ENCODE measurements at places on chromosomes 6 and 20.
A peak's percentile ranks its signal among the peaks of the same experiment; 100 is the strongest.

DNA sequence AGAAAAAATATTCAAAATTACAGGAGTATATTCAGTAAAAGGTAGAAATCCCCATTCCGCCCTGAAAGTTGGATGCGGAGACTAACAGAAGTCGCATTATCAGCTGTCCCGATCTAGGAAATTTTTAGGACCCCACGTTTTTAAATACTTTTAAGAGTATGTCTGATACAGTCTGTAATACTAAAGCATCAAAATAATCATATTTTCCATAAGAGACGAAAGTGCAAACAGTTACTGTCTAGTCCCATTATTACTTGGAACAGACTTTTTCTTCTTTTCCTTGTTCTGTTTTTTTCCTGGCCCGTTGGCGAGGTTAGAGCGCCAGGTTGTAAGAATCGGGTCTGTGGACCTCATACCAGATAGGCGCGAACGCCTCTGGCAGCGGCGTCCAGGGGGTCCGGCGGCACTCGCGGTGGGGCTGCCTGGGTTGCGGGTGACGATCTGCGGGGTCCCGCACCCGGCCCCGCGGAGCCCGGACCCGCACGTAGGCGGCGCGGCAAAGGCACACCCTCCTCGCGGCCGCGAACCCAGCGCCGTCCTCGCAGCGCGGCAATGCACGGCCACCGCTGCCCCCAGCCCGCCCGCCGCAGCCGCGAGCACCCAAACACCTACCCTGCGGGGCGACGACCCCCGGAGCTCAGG lies 460 bp downstream of the PLAGL1 start:
- DNase-seq: no peak

- DNase-seq: no peak
Observed at GRCh38 chr20:51661609-51662178, 106.5 kb downstream of the ATP9A start.

- DNase-seq: no peak
Observed at GRCh38 chr6:23350752-23351453, 775.1 kb upstream of the NRSN1 start.

GRCh38 chr6:159985296-159985945 lies 16.5 kb downstream of the IGF2R start:
- DNase-seq: no peak

DNA sequence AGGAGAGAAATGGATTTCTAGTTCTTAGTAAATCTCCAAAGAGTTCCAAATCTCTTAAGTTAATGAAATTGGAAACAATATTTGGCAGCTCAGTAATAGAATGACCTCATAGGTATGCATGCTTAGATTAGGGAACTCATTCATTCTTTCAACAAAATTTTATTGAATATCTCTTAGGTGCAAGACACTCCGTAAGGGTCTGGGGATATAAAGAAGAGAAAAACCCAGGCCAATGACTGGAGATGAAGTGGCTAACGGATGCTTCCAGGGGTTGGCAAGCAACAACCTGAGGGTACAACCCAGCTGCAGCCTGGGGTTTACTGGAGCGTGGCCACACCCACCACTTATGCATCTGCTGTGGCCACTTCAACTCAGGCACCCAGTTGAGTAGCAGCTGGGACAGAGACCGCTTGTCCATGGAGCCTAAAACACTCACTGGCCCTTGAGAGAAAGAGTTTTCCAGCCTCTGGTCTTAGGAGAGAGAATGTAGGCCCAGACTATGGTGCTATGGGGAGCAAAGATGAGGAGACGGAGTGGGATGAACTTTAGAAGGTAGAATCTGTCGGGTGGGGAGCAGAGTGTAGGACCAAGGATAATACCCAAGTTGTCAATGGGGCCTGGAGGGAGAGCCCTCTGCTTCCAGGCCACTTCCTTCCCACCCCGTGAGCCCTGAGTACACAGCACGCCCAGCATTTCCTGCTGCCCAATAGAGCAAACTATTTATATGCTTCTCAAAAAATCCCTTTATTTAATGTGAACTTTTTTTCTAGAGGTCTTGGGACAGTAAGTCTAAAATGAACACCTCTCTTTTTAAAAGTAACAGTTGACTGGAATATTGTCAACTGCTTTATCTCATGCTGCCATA lies 46.8 kb upstream of the PXDC1 start:
- no peak for DNase-seq

GRCh38 chr20:2261629-2262028 lies 34.2 kb upstream of the TGM3 start:
- no peak for DNase-seq

GRCh38 chr20:5888041-5888440 lies 62.3 kb downstream of the TRMT6 start:
- no peak for DNase-seq

DNA sequence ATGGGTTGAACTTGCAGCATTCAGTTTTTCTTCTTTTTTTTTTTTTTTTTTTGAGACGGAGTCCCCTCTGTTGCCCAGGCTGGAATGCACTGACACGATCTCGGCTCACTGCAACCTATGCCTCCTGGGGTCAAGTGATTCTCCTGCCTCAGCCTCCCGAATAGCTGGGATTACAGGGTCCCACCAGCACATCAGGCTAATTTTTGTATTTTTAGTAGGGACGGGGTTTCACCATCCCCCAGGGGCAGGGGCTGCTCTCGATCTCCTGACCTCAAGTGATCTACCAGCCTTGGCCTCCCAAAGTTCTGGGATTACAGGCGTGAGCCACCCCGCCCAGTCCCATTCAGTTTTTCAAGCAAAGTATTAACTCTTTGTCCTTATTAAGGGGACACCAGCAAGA lies 117.6 kb upstream of the PRSS16 start:
- no peak for DNase-seq

DNA sequence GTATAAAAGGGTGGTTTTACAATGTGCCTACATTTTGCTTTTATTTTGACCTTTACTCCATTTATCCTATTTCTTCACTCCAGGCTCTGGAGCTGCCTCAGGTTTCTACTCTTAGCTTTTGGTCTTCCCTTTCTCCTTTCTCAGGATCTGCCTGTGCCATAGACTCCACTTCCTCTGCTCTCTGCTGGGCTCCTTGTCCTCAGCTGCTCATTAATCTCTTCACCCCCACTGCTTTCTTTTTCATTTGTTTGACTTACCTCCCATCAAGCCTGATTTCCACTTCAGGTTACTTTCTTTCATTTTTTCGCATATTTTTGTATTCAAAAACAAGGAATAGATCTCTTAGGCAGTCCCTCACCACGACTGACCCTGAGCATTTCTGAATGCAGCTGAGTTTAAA lies 106.8 kb downstream of the COL19A1 start:
- DNase-seq: no peak

- no peak for DNase-seq
Observed at GRCh38 chr6:18495236-18495635, 108.1 kb downstream of the RNF144B start.

DNA sequence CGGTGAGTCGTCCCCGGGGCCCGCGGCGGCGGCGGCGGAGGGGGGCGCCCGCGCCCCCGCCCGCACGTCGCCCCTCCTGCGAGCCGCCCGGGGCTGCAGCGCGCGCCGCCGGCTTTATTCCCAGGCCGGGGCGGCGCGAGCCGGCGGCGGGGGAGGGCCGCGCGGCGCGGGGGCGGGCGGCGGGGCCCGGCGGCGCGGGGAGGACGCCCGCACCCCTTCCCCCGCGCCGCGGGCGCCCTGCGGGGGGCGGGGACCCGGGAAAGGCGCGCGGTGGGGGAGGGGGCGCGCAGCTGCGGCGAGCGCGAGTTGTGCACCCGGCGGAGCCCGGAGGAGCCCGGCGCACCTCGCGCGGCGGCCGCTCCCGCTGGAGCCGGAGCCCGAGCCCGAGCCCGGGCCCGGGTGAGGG lies 646 bp downstream of the HMGA1 start:
- no peak for DNase-seq

DNA sequence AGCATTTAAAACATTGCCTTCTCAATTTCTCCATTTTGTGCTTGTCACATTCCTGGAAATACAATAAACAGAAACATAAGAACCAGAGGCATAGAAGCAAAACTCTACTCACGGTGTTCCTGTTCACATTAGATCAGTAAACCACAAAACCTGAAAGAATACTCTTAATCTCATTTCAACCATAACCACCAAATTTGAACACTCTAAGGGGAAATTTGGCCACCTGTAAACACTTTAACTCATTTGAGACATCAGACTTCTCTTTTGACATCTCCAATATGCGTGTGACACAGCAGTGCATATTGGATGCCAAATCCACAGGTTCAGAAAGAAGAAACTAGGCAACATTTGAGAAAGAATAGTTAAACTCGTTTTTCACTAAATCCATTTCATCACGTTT lies 153.8 kb upstream of the IRAK1BP1 start:
- DNase-seq: no peak

DNA sequence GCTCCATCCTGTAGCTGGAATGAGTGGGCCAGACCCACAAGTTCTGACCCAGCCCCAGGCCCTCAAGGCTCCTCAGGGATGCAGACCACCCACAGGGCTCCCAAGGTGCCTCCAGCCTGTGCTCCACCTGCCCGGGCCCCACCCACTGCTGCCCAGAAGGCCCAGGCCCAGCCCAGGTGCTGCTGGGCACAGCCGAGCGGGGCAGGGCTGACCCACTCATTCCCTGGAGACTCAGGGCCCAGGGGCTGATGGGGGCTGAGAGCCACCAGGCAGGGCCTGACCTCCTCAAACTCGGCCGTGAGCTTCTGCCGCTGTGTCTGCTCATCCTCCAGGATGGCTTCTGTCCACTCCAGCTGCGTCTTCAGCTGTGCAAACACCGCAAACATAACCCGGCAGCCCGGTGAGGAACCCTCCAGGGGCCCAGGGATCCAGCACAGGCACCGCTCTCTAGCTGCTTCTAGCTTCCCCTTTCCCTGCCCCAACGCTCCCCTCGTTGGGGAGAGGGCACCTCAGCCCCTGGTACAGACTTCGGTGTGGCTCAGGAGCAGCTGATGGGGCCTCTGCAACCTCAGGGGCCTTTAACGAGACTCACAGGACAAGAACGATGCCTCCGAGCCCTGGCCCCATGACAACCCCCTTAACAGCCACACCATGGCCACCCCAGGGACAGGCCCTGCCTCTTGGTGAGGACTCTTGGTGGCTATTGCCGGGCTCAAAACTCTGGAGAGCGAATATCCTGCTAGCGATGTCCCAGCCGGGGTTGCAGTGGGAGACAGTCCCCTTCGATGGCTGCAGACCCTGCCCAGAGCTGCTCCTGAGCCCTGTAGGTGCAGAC lies 46.0 kb downstream of the DSTN start:
- no peak for DNase-seq

GRCh38 chr20:21548390-21549035 lies 34.6 kb upstream of the NKX2-2 start:
- DNase-seq: no peak

DNA sequence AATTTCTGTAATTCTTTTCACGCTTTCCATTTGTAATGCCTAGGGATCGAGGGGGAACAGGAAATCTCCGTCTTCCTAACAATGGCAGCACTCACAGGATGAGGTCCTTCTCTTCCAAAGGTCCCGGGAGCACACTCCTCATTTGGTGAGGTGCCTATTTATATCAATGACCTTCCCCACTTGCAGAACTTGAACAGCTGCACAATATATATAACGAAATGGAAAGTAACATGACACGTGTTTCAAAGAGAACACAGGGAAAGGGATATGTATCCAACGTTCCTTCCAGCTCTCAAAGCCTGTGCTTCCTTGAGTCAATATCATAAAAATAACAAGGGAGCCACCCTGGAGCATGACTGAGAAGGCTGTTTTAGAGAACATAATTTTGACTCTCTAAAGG lies 78.6 kb upstream of the RBM24 start:
- DNase-seq: no peak

GRCh38 chr6:142420802-142421201 lies 119.0 kb downstream of the ADGRG6 start:
- DNase-seq: no peak

- DNase-seq: peak; percentile 43
Observed at GRCh38 chr20:33443006-33443511, 504 bp downstream of the SNTA1 start.

DNA sequence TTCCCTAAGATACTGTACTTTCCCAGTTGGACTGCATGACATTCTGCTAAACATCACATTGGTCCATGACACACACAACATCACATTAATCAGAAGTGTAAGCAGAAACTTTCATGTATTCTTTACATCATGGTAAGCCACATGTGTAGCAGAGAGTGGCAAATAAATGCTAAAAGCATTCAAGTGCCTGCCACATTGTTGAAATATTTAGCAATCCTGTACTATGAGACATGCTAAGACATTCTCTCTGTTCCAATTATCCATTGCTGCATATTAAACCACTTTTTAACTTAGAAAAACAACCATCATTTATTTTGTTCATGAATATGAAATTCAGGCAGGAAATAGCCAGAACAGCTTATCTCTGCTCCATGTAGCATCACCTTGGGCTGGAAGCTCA lies 207.7 kb upstream of the GJE1 start:
- no peak for DNase-seq

DNA sequence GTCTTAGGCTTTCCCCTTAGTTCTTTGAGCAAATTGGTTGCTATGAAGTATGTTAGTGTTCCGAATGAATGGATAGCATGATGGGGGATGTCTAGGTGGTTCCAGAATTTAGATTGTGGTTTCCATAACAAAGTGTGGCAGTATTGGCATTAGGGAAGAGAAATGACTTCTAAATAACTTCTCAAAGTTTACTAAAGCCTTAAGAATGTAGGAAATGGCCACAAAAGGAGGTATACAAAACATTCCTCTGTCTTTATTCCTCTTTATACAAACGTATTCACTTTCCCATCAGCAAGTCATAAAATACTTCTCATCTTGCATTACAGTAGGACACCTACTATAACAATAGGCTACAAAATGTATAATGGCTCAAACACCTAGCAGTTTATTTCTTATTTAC lies 279.6 kb downstream of the ESR1 start:
- DNase-seq: no peak

DNA sequence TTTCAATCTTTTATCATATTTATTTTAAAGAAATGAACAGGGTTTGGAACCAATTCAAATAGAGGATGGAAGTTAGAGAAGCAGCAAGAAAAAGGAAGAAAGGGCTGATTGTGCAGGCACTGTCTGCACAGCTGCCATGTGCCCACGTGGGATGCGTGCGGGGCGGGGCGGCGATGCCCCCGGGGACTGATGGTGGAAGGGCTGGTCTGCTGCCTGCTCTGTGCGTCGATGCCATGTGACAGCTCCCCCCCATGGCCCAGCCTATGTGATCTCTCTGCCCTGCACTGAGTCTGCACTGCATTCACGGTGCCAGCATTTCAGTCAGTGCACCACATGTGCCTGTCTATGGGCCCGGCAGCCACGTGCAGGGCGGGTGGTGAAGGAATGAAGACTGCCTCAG lies 96.4 kb downstream of the IRF4 start:
- no peak for DNase-seq

DNA sequence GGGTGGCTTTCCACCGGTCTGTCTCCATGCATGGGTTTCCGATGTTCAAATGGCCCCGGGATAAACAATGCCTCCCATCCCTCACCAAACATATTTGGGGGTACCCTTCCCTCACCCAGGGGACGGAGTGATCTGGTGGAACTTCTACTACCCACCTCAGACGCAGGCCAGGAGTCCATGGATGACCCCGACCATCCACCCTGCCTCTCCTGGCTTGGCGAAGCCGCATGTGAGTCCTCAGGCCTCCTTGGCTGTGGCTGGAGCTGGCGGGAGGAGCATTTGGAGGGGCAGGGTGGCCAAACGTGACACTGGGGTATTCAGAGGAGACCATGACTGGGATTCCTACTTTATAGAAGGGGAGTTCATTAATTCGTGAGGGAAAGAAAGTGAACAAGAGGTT lies 45.9 kb upstream of the FRMD1 start:
- DNase-seq: no peak

All from psoas muscle (tissue), 8 donors.